Activated T-cell treated with anti-CD3 and anti-CD28 coated beads, Interleukin-2, amount 50 U/mL, for 72 hours (primary cell): ENCODE measurements at places on chromosomes 4 and X.

GRCh38 chr4:117134386-117134785, 49.0 kb upstream of the TRAM1L1 start:
- H3K4me1 ChIP-seq = no peaks in the 10 kb centered on the region
- DNase-seq = no peak
- H3K4me3 ChIP-seq = no peak overlapping the region
- no peaks in the 10 kb centered on the region for H3K27me3 ChIP-seq
- H3K36me3 ChIP-seq = no peaks in the 10 kb centered on the region
- H3K27ac ChIP-seq = no peak overlapping the region

DNA sequence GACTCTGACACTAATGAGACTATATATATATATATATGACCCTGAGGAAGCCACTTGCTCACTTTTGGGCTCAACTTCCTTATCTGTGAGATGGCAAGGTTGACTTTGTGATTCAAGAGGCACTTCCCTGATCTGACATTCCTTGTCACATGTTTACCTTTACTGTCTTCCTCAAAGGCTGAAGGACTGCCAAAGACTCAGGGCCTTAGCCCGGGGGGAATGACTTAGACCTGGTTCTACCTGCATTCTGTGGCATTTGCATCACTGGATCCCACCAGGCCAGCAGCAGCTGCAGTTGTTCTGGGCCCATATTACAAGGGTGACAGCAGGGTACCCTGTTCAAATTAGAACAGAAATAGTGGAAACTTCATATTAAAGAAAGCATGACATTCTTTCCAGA, 3.1 kb upstream of the HS6ST2 start:
- H3K4me1 ChIP-seq = no peaks in the 10 kb centered on the region
- no peak for DNase-seq
- no peaks in the 10 kb centered on the region for H3K36me3 ChIP-seq
- peaks cover 70% of the 10 kb centered on the region for H3K27me3 ChIP-seq

DNA sequence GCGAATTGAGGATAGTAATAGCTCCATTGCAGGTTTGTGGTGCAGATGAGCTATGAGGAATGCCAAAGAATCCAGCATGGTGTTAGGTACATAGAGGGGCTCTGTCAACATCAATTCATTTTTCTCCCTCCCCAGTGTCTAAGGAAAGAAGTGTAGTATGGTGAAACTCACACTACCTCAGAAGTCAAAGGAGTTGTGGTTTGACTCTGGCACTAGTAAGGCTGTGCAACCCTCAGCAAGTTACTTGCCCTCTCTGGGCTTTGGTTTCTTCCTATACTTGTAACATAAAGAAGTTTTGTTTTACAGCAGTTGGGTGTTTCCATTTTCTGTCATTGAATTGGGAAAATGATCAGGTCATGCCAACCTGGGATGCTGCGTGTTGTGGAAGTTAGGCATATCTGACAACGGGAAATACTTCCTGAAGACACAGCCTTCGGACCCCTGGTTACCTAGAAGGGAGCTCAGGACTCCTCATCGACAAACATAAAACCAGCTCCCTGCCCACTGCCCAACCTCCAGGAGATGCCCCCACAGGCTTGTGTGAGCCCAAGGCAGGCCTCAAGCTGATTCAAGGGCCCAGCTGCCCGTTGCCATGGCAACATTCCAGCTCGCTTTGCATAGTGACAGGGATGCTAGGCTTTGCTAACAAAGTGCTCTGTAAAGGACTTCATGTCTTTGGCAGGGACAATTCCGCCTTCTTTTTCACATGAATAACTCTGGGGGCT, 71.4 kb downstream of the RTL5 start:
- H3K27ac ChIP-seq = no peak overlapping the region
- peaks cover 58% of the 10 kb centered on the region for H3K27me3 ChIP-seq
- no peak for DNase-seq
- H3K36me3 ChIP-seq = no peaks in the 10 kb centered on the region
- no peak overlapping the region for H3K4me3 ChIP-seq
- H3K4me1 ChIP-seq = no peaks in the 10 kb centered on the region

GRCh38 chr4:108738003-108738706, 24.7 kb downstream of the ETNPPL start:
- H3K4me3 ChIP-seq = no peak overlapping the region
- H3K4me1 ChIP-seq = no peaks in the 10 kb centered on the region
- no peaks in the 10 kb centered on the region for H3K36me3 ChIP-seq
- peaks cover 7% of the 10 kb centered on the region for H3K27me3 ChIP-seq
- peak overlapping the region; percentile 18 for H3K27ac ChIP-seq
- DNase-seq = no peak

- DNase-seq = no peak
- no peaks in the 10 kb centered on the region for H3K4me1 ChIP-seq
- H3K36me3 ChIP-seq = no peaks in the 10 kb centered on the region
- no peak overlapping the region for H3K27ac ChIP-seq
- H3K27me3 ChIP-seq = peaks cover 4% of the 10 kb centered on the region
Measured at GRCh38 chr4:114694770-114695169, 96.2 kb downstream of the UGT8 start.

- H3K27me3 ChIP-seq = peaks cover 58% of the 10 kb centered on the region
- peaks cover 5% of the 10 kb centered on the region for H3K4me1 ChIP-seq
- H3K36me3 ChIP-seq = peaks cover 7% of the 10 kb centered on the region
- DNase-seq = no peak
- H3K27ac ChIP-seq = no peak overlapping the region
Measured at GRCh38 chr4:25032126-25032525, 1.4 kb upstream of the LGI2 start.

GRCh38 chrX:154546354-154547244, at the start of gene G6PD:
G6PD (minus strand) TSS chrX:154546846; CDS start chrX:154546155, 691 bp downstream.
- H3K27me3 ChIP-seq = peaks cover 4% of the 10 kb centered on the region
- H3K4me1 ChIP-seq = peaks cover 70% of the 10 kb centered on the region
- peak; percentile 85 for DNase-seq
- H3K27ac ChIP-seq = peak within 1 kb of the TSS; percentile 79
- H3K4me3 ChIP-seq = peak within 1 kb of the TSS; percentile 95
